ENCODE measurements at places on chromosomes 6 and 20. TPM values are rescaled to one million over a fixed set of nuclear protein-coding genes. Genes with fewer than 3 reads are reported as not detected.

DNA sequence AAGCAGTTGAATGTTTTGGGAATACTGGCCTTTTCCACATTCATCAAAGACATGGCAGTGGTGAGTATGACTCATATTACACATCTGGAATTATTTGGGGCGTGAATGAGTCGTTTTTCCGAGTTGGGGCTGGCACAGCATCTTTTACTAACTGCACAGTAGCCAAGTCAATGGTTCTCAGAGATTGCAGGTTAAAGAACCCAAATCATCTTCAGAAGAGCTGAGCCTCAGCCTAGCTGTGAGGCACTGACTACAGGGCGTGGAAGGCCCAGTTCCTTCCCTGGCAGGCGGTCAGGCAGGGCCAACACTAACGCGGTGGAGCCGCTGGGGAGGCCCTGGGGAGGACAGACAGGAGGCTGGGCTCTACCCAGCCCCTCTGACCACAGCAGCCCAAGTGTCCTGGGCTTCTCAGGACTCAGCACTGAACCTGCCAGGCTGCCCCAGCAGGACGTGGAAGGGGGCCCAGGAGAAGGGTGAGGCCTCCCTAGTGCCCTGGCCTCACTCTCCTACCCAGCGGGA, 20.1 kb upstream of the HELZ2 start:
- DNase-seq = no peak

- DNase-seq = no peak
These were observed 26.8 kb upstream of the NRSN1 start for GRCh38 chr6:24099181-24099580.

Gene YTHDF1
- polyA plus RNA-seq = 22.4 TPM

Gene OR2H2
- not detected for polyA plus RNA-seq

Gene C6orf15
- polyA plus RNA-seq = not detected

Gene SASH1
- 27.0 TPM for polyA plus RNA-seq

Measured in AG04450 (cell line).